AG10803 (cell line): ENCODE measurements at places on chromosomes 5 and 9.

GRCh38 chr5:3430691-3431090 lies 164.9 kb upstream of the IRX1 start:
- no peak for DNase-seq

GRCh38 chr5:43543434-43543833 lies 13.4 kb downstream of the PAIP1 start:
- no peak for DNase-seq

GRCh38 chr9:89478821-89479668 lies 18.9 kb downstream of the SEMA4D start:
- DNase-seq: no peak

GRCh38 chr5:132628814-132629213 lies 29.2 kb upstream of the IL13 start:
- DNase-seq: no peak

- DNase-seq: peak; percentile 1
Measured at GRCh38 chr9:75448281-75448680, 360.0 kb downstream of the OSTF1 start.

DNA sequence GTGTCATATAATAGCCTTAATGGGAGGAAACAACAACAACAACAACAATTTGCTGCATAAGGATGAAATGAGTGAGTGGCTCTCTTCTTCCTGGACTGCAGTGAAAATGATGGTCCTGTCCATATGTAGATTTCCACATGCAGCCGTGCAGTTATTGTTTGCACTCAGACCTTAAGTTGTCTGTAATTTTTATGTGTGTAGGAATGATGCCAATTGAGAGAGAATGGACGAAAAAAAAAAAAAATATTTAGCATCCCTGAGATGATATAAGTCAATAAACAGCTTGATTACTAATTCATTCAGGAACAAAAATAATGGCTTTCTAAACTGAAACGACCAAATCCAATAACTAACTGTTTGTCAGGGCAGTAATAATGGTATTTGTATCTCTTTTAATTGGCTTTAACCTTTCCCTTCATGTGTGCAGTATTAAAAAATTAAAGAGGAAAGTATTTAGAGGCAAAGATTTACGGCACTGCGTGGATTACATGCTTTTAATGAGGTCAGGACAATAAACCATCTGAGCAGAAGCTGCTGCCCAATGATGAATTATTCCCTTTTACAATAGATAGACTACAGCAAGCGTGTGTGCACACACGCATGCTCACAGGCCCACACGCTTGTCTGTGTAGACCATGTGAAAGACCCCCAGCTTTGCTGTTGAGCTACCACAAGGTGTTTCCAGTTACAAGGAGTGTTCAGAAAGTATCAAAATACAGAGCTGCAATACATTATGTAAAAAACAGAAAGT lies 459.5 kb upstream of the WWC1 start:
- no peak for DNase-seq

GRCh38 chr9:6904371-6904770 lies 146.6 kb downstream of the KDM4C start:
- DNase-seq: no peak

DNA sequence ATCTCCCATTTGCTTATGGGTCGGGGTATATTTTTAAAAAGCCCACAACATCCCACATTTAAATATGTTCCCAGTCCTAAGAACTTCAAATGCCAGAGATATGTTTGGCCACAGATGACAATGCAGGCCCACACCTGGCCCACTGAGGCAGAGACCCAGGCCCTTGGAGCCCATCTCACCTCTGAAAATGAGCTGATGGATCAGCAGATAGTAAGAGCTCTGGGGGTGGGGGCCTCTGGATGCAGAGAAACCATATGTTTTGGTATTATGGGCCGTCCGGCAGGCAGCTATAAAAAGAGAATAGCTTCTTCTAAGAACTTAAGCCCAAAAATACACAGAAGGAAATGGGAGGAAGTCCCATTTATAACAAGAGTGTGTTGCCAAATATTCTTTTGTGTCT lies 256.0 kb downstream of the GRIA1 start:
- no peak for DNase-seq

- no peak for DNase-seq
Measured at GRCh38 chr5:1323803-1324173, 21.1 kb downstream of the CLPTM1L start.

DNA sequence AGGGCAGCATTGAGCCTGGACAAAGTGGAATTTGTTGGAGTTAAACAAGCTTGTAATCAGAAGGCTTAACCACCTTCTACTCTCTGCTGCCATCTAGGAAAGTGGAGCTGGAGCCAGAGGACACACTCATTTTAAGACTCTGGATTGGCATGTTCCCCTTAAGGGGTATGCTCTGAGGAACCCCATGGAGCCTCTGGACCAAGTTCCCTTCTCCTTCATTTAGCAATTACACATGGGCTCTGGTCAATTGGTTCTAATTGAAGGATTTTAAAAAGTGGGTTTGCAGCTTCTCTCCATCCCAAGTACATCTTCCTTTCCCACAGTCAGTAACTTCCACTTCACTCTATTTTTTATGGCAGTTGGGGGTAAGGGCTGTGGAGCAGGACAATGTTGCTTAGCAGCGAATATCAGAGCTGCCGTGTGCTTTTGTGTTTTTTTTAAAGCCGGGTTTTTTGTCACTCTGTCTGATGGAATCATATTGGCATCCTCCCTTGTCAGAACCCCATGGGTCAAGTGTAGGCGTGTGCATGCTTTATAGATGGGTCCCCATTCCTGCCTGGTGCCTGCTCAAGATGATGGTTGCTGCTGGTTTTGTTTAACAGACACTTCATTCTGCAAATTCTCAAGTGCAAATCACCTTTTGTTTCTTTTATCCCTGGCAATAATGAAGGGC lies 330.7 kb upstream of the ADAMTSL1 start:
- DNase-seq: no peak

DNA sequence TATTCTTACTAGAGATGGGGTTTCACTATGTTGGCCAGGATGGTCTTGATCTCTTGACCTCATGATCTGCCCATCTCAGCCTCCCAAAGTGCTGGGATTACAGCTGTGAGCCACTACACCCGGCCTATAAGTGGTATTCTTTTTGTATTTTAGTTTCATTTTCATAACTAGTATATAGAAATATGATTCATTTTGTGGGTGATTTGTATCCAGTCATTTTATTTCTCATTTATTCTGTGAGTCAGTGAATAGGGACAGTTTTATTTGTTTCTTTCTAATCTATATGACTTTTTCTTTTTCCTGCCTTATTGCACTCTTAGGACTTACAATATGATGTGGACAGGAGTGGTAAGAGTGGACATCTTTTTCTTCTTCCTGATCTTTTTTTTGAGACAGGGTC lies 112.9 kb downstream of the AOPEP start:
- no peak for DNase-seq
